ENCODE measurements at places on chromosomes 1 and 21.

DNA sequence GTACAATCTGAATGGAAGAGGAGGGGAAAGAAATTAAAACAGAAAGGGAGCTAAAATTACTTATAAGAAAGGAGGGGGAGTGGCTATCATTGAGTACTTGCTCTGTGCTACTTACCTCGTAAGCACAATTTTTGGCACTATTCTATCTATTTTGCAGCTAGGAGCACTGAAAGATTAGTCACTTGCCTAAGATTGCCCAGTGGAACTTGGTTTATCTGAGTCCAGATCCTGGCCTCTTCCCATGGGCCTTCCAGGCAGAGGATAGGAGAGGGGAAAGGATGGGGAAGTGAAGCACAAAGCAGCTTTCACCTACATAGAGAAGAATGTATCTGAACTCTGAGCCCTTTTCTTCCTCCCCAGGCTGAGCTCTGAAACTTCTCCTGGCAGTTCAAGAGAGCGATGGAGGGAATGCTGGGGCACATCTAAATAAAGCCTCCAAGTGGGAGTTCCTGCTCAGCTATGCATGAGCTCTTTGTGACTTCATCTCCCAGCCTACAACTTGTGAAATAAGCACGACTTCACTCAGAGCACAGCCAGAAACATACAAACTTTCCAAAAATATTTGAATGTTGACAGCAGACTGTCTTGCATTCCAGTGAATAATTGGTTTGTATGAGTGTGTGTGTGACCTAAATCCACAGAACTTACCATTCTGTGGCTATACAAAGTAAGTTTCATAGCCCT lies 29.4 kb downstream of the HMGB4 start:
- no peak for DNase-seq

DNA sequence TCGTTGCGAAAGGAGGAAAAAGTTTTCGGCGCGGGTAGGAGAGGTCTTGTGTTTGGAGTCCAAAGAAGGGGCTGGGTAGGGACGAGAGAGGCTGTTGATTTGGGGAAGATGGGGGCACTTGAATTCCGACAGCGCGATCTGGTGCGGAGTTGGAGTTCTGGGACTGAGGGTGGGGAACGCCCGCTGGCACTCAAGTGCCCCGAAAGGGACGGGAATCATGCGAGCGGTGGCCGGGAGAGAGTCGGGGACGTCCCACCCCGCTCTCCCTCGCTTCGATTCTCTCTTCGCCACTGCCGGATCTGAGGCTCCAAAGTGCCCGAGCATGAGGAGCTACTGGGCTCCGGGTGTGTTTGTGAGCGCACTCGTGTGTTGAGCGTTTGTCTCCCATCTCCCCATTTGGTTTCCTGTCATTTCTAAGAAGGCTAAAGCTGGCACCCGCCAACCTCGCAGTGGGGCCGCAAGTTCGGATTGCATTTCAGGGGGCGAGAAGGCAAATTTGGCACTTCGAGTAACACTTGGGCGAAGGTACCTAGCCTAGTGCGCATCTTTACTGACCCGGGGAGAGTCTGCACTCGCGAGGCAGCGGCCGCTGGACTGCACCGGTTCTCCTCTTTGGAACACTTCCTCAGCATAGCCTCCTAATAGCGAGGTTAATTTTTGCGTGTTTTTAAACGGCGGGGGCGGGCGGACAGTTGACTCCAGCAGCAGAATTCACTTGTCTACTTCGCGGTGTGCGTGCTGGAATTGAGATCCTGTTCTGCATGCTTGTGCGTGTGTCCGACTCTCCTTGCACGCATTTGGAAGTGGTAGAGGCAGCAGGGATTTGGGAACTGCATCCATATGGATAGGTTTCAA lies 1.2 kb downstream of the CHRM3 start:
- peak; percentile 65 for DNase-seq

DNA sequence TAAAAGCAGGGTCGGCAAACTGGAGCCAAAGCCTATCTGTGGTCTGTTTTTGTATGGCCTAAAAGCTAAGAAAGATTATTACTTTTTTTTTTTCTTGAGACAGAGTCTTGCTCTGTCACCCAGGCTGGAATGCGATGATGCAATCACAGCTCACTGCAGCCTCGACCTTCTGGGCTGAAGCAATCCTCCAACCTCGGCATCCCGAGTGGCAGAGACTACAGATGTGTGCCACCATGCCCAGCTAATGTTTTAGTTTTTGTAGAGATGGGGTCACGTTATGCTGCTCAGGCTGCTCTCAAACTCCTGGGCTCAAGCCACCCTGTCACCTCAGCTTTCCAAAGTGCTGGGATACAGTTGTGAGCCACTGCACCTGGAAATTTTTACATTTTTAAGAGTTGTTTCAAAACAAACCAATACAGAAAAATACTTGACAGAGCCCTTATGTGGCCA lies 6.5 kb upstream of the GLRX2 start:
- DNase-seq, result no peak

- DNase-seq, result no peak
These were observed 27.2 kb downstream of the PSMG1 start for GRCh38 chr21:39156024-39156423.

DNA sequence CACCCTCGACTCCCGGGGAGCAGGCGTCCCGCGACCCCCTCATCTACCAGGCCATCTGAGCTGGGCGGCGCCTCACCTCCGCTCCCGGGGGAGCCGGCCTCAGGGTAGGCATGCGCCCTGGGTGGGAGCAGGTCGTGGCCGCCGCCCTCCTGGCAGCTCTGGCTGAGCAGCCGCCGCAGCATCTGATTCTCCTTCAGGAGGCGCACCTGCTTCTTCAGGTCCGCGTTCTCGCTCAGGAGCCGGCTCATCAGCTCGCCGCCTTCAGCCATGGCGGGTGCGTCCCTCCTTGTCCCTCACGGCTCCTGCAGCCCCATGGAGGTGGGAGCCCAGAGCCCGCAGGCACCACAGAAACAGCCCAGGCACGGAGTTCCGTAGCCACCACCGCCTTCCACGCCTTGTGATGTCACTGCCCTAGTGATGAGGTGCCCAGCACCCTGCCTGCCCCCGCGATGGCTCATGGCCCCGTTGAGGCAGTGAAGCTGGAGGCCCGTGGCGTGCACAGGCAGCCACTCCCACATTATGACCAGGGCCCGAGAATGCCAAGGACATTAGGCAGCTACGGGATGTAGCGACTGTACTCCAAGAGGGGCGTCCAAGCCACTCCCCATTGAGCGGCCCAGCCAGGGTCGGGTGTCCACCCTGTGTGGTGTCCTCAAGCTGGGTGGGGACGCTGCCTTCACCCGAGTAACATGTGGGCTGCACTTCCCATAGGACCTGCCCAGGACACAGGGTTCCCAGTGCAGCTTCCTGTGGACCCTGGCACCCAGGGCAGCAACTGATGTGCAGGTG lies 1.5 kb downstream of the SPATC1L start:
- DNase-seq, result no peak

- DNase-seq, result no peak
These were observed 77.9 kb downstream of the PSMG1 start for GRCh38 chr21:39105341-39105765.
